ENCODE measurements at places on chromosomes 12 and 14. TPM values are rescaled to one million over a fixed set of nuclear protein-coding genes. Genes with fewer than 3 reads are reported as not detected.
A peak's percentile ranks its signal among the peaks of the same experiment; 100 is the strongest.

GRCh38 chr12:123962513-123962912 lies 10.1 kb downstream of the CCDC92 start:
- H3K27ac ChIP-seq: no peak overlapping the region
- DNase-seq: no peak
- no peaks in the 10 kb centered on the region for H3K4me1 ChIP-seq
- no peak overlapping the region for H3K4me3 ChIP-seq

DNA sequence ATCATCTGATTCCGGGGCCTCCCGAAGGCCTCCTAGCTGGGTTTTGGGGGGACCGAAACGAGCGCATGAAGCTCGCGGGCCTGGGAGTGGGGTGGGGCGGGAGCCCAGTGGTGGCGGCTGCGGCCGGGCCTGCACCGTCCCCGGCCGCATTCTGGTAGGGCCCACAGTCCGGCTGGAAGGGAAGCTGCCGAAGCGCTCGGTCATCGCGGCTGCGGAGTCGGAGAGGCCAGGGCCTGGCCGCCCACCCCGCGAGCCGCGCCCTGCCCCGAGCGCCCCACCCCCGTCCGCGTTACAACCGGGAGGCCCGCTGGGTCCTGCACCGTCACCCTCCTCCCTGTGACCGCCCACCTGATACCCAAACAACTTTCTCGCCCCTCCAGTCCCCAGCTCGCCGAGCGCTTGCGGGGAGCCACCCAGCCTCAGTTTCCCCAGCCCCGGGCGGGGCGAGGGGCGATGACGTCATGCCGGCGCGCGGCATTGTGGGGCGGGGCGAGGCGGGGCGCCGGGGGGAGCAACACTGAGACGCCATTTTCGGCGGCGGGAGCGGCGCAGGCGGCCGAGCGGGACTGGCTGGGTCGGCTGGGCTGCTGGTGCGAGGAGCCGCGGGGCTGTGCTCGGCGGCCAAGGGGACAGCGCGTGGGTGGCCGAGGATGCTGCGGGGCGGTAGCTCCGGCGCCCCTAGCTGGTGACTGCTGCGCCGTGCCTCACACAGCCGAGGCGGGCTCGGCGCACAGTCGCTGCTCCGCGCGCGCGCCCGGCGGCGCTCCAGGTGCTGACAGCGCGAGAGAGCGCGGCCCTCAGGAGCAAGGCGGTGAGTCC lies at the start of gene KLC1:
TSS of gene KLC1 (plus strand) at position 528 of the 819 bp plus-strand sequence. CDS start 25,354 bp downstream, outside the sequence.
- peak; percentile 92 for DNase-seq
- peaks cover 35% of the 10 kb centered on the region for H3K4me1 ChIP-seq
- H3K4me3 ChIP-seq: peak within 1 kb of the TSS; percentile 87
- peak within 1 kb of the TSS; percentile 81 for H3K27ac ChIP-seq
- H3K27me3 ChIP-seq: no peaks in the 10 kb centered on the region
- H3K36me3 ChIP-seq: peaks cover 7% of the 10 kb centered on the region

- no peak overlapping the region for H3K4me3 ChIP-seq
- peaks cover 4% of the 10 kb centered on the region for H3K27me3 ChIP-seq
- H3K36me3 ChIP-seq: no peaks in the 10 kb centered on the region
- H3K27ac ChIP-seq: no peak overlapping the region
- no peak for DNase-seq
- no peaks in the 10 kb centered on the region for H3K4me1 ChIP-seq
Observed at GRCh38 chr14:99331811-99332210, 59.8 kb upstream of the BCL11B start.

GRCh38 chr12:32897687-32898573 lies 1.4 kb upstream of the PKP2 start:
- H3K36me3 ChIP-seq: no peaks in the 10 kb centered on the region
- H3K27me3 ChIP-seq: peaks cover 43% of the 10 kb centered on the region
- no peak overlapping the region for H3K27ac ChIP-seq
- peaks cover 15% of the 10 kb centered on the region for H3K4me1 ChIP-seq
- no peak for DNase-seq

DNA sequence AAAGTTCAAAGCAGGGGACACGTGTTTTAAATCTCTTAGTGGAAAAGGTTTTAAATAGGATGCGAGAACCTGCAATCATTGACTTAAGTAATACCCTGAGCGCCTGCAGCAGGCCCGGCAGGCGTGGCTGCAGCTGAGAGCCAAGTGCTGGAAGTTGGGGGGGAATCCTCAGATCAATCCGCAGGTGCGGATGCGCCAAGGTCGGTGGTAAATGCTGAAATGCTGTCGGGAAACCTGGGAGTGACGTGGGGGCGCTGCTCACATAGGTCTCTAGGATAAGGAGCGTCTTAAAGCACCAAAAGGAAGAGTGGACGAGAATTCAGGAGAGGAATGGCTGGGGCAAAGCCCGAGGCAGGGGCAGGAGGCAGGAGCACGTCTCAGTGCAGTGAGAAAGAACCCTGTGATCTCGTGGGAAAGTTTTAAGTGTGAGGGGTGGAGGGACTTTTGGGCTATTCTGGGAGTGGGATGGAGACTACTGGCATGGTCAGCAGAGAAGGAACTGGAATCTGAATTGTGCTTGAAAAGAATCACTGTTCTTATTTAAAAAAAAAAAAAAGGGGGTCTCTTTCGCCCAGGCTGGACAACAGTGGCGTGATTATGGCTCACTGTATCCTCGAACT lies 883 bp upstream of the CDCA4 start:
- H3K36me3 ChIP-seq: peaks cover 33% of the 10 kb centered on the region
- DNase-seq: peak; percentile 60
- H3K27ac ChIP-seq: peak overlapping the region; percentile 93

DNA sequence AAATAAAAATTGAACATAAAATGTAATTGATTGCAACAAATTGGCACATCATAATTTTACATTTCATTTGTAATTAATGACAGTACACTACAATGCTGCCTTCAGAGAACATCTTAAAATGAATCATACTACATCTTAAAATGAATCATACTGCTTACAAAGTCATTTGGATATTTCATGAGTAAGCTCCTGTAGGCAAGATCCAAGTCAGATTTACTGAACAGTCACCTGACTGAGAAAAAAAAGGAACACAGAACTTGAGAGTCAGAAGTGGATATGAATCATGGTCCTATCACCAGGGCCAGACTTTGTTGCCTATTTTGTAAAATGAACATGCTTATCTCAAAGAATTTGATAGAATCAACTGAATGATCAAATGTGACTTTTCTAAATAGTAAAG lies 32.7 kb upstream of the FBLN5 start:
- H3K27ac ChIP-seq: peak overlapping the region; percentile 43
- peaks cover 41% of the 10 kb centered on the region for H3K4me1 ChIP-seq
- no peaks in the 10 kb centered on the region for H3K27me3 ChIP-seq
- peak; percentile 22 for DNase-seq
- H3K4me3 ChIP-seq: no peak overlapping the region
- peaks cover 26% of the 10 kb centered on the region for H3K36me3 ChIP-seq

DNA sequence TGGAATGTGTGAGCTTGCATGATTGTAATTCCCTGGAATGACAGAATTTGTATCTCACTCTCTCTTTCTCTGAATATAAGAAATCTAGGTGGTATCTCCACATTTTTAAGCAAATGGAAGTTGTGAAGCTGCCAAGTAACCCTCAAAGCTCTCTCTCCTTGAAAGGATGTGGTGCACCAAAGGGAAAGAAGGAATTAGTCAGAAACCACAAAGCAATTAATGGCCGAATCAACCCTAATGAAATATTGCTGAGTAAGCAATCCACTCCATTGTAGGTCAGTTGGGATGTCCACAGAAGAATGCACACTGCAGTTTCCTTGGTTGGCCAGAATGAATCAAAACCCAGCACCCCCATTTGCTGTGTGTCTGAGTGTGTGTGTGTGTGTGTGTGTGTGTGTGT lies 153.5 kb downstream of the KCNA5 start:
- peaks cover 12% of the 10 kb centered on the region for H3K27me3 ChIP-seq
- H3K4me1 ChIP-seq: no peaks in the 10 kb centered on the region
- no peak for DNase-seq
- no peaks in the 10 kb centered on the region for H3K36me3 ChIP-seq

DNA sequence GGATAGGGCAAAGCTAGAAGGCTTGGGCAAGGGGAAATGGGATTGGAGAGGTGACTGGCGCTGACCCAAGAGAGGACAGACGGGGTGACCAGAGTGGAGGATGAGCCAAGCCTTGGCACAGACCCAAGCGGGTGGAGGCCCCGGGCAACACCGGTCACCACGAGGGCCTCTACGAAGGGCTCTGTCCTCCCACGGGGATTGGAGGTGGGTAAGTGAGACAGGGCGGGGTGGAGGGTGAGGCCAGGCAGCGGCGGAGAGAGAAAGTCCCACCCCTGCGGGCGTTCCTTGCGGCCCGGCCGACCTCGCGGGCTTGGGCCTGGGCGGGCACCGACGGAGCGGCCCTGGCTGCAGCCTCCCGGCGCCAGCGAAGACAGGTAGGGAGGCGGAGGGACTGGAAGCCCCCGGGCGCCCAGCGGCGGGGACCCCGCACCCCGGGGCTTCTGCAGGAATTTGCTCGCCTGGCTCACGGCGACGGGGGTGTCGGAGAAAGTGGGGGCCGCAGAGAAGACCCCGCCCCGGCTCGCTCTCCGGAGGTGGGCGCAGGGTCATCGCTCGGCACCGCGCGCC lies at the start of gene PAPLN:
TSS of gene PAPLN (plus strand) at position 288 of the 567 bp plus-strand sequence. CDS start 2,273 bp downstream, outside the sequence.
- H3K36me3 ChIP-seq: no peaks in the 10 kb centered on the region
- H3K27me3 ChIP-seq: peaks cover 68% of the 10 kb centered on the region
- no peak for DNase-seq
- no peak within 1 kb of the TSS for H3K27ac ChIP-seq

- peaks cover 15% of the 10 kb centered on the region for H3K4me1 ChIP-seq
- no peak overlapping the region for H3K27ac ChIP-seq
- H3K4me3 ChIP-seq: no peak overlapping the region
- no peaks in the 10 kb centered on the region for H3K36me3 ChIP-seq
- H3K27me3 ChIP-seq: no peaks in the 10 kb centered on the region
Observed at GRCh38 chr14:97796511-97796910, 999.3 kb downstream of the VRK1 start.

The TRPV4 gene
- not detected for total RNA-seq

The PZP gene
- total RNA-seq: not detected

The DYRK2 gene
- 21.5 TPM for total RNA-seq

The IGFBP6 gene
- total RNA-seq: 1.3 TPM

All from activated CD4-positive, alpha-beta T cell treated with anti-CD3 and anti-CD28 coated beads for 36 hours (primary cell).